ENCODE measurements at places on chromosomes 5 and 9. TPM values are rescaled to one million over a fixed set of nuclear protein-coding genes. Genes with fewer than 3 reads are reported as not detected.

- no peaks in the 10 kb centered on the region for H3K36me3 ChIP-seq
- H3K4me1 ChIP-seq, result no peaks in the 10 kb centered on the region
- no peak overlapping the region for H3K4me3 ChIP-seq
Observed at GRCh38 chr5:122638581-122638980, 136.3 kb upstream of the SNX2 start.

- peaks cover 18% of the 10 kb centered on the region for H3K4me1 ChIP-seq
- peaks cover 7% of the 10 kb centered on the region for H3K36me3 ChIP-seq
- H3K27ac ChIP-seq, result peak overlapping the region; percentile 84
- H3K4me3 ChIP-seq, result peak overlapping the region; percentile 91
Observed at GRCh38 chr9:127716412-127716811, 533 bp downstream of the TTC16 start.

Gene SLC6A7
- not detected for total RNA-seq

Gene CBY3
- total RNA-seq, result not detected

Gene SMIM33
- total RNA-seq, result not detected

Gene RGS7BP
- total RNA-seq, result 1.6 TPM

DNA sequence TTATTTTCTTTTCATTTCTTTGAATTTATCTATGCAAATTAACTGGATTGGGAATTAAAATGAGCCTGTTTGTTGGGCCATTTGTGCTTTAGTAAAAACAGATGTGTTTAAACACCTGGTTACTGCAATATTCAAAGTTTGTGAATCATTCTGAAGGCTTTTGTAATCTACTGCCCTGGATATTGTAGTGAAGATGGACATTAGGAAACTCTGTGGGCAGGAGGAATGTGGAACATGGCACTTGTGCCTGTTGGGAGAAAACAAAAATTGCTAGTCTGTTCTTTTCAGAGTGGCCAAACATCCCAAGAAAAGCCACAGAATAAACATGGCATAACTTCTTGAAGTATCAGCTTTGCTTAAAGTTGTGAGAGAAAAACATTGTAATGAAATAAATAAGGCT is 40.8 kb downstream of the CHSY3 start:
- H3K4me1 ChIP-seq, result no peaks in the 10 kb centered on the region
- no peak overlapping the region for H3K4me3 ChIP-seq
- DNase-seq, result no peak
- H3K27me3 ChIP-seq, result no peaks in the 10 kb centered on the region
- H3K36me3 ChIP-seq, result no peaks in the 10 kb centered on the region
- H3K27ac ChIP-seq, result no peak overlapping the region

Gene MOB3B
- 22.7 TPM for total RNA-seq

GRCh38 chr9:93636667-93637066 is 60.3 kb downstream of the PHF2 start:
- peaks cover 60% of the 10 kb centered on the region for H3K36me3 ChIP-seq
- H3K27me3 ChIP-seq, result no peaks in the 10 kb centered on the region
- no peak overlapping the region for H3K27ac ChIP-seq
- DNase-seq, result no peak
- no peaks in the 10 kb centered on the region for H3K4me1 ChIP-seq

DNA sequence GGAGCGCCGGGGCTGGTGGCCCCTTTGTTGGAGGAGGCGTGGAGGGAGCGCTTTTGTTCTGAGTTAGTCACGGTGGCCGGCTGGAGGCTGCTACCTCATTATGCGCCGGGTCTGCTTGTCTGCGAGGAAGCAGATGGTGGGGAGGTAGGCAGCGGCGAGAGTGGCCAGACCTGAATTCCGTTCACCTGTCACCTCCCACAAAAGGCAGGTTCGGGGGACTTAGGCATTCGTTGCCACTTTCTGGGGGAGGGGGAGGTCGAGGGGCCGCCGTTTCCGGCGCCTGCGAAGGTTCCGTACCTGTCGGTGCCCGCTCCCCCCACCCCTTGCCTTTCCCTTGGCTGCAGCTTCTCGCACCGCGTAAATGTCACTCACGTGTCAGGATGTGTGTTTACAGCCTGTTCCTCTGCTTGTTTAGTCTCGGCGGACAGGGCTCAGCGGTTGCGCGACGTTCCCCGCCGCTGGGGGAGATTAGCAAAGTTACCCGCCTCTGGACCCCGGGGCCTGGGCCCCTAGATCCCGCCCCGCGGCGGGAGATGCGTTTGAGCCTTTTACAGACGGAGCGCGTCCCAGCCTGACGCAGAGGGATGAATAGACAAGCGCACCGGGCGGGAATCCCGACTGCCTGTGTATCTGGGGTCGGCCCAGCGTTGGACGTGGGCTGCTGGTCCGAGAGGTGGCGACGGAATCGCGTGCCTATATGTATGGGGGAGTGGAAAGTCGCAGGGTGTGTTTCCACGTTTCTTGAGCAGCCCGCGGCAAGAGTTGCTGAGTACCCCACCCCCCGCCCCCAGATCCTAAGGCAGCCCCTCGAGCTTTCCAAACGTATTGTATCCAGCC is 2.7 kb upstream of the LHX2 start:
- H3K4me1 ChIP-seq, result peaks cover 40% of the 10 kb centered on the region
- no peak overlapping the region for H3K4me3 ChIP-seq
- no peak for DNase-seq
- no peaks in the 10 kb centered on the region for H3K36me3 ChIP-seq
- no peak overlapping the region for H3K27ac ChIP-seq

DNA sequence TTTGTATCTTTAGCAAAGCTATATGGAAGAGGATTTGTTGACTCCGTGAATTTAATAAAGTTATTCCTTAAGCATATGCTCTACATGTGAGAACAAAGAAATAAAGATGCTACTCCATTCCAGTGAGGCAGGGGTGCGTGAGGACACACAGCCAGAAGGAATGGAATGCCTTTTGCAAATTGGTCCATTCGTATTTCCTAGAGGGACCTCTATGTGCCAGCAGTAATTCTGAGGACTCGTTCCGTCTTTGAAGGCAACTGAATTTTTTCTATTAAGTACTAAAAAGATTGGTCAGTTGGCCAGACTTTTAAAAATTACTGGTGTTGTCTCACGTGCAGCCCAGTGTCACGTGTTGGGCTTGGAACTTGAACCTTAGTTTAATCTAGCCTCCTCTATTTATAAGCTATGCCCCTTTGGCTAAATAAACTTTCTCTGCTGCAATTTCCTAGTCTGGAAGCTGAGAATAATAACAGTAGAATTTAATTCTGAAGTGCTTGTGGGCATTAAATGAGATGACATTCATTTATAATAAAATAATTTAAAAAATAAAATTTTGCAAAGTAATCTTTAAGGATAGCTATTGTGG is 13.9 kb downstream of the RAI14 start:
- no peaks in the 10 kb centered on the region for H3K27me3 ChIP-seq
- H3K4me3 ChIP-seq, result no peak overlapping the region
- H3K36me3 ChIP-seq, result peaks cover 9% of the 10 kb centered on the region
- no peak overlapping the region for H3K27ac ChIP-seq
- peaks cover 17% of the 10 kb centered on the region for H3K4me1 ChIP-seq

DNA sequence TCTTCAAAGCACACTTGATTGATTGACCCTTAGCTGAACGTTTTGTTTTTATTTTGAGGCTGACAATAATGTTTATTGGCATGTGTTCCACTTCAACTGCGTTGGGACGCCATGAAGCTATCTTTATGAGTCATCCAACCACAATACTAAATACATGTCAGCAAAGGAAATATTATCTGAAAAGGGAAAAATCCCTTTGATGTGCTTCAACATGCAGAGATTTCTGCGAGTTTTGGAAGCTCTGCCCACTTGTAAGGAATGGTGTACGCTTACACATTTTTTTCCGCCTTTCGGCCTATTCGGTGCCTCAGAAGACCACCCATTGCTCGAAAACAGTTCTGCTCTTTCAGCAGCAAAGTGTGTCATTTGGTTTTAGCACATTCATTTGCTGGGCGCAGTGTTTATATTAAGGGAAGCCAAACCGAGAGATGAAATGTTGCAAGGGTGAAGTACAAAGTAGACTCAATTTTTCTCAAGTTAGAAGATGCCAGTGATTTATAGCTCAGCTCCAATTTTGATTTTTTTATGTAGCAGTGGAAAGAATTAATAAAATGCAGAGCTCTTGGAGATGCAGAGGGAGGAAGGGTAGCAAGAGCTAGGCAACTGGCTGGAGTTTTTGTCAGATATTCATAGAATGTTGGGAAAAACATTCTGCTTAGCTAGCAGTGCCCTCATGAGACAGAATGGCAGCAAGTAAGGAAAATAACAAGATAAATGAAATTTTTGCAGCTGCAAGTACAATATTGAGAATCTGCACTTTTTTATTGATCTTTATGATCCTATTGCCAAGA is 68.9 kb downstream of the PRDM6 start:
- no peak overlapping the region for H3K27ac ChIP-seq
- H3K4me3 ChIP-seq, result no peak overlapping the region
- no peaks in the 10 kb centered on the region for H3K27me3 ChIP-seq
- no peaks in the 10 kb centered on the region for H3K36me3 ChIP-seq

DNA sequence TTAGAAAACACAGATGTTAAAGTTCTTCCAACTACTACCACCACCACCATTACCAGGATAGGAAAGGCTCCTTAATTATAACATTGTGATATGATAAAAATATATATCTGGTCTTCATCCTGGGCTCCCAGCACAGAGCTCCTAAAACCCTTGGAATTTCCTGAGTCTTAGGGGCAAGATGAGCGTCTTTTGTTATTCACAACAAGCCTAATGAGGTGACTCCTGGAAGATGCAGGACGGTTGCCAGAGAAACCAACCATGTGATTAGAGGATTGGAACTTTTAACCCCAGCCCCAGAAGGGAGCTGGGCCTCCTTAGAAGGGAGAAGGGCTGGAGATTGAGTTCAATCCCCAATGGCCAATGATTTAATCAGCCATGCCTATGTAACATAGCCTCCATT is 148.0 kb upstream of the ADRA1B start:
- no peak for DNase-seq
- H3K27me3 ChIP-seq, result no peaks in the 10 kb centered on the region
- H3K4me3 ChIP-seq, result no peak overlapping the region

DNA sequence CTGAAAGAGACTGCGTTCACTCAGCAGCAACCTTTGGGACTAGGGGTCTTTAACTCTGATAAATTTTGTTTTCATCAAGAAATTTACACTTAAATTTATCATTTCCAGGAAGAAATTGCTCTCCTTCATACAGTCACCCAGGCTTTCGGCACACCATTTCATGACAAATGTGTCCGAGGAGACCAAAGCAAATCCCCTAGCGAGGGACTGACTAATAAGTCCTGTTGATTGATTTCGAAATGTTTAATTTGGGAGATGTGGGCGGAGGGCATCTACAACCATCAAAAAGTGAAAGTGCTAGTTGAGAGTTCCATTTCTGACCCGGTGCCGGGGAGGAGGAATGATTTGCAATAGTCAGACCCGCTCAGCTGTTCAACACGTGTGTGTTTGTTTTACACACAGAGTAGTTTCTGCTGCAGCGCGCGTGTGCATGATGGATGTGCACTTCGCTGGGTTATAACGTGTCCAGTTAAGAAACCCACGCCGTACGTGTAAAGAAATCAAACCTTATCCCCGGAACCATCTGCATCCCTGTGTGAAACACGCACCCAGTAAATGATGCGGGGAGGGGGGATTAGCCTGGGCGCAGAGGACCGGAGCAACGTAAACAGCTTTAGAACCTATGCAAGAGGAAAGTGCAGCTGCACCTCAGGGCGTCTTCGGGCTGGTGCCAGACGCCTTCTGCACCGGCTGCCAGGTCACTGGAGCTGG is 845 bp upstream of the NR4A3 start:
- H3K36me3 ChIP-seq, result no peaks in the 10 kb centered on the region
- peaks cover 53% of the 10 kb centered on the region for H3K4me1 ChIP-seq
- DNase-seq, result peak; percentile 65
- H3K4me3 ChIP-seq, result peak overlapping the region; percentile 84
- H3K27me3 ChIP-seq, result peaks cover 21% of the 10 kb centered on the region

DNA sequence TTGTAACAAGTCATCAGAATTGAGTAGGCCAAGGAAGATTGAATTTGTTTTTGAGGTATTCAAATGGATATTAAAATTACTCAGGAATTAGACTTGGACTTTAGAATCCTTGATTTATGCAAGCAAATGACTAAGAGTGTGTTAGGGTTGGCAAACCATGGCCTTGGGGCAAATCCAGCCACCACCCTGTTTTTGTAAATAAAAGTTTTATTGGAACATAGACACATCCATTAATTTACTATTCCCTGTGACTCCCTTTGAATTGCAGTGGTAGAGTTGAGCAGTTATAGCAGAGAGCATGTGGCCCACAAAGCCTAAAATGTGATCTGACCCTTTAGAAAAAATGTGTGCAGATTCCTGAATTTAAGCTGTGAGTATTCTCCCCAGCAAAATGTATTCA is 115.6 kb downstream of the WDR70 start:
- no peak overlapping the region for H3K27ac ChIP-seq
- H3K4me1 ChIP-seq, result no peaks in the 10 kb centered on the region
- no peaks in the 10 kb centered on the region for H3K36me3 ChIP-seq
- no peaks in the 10 kb centered on the region for H3K27me3 ChIP-seq
- DNase-seq, result no peak

DNA sequence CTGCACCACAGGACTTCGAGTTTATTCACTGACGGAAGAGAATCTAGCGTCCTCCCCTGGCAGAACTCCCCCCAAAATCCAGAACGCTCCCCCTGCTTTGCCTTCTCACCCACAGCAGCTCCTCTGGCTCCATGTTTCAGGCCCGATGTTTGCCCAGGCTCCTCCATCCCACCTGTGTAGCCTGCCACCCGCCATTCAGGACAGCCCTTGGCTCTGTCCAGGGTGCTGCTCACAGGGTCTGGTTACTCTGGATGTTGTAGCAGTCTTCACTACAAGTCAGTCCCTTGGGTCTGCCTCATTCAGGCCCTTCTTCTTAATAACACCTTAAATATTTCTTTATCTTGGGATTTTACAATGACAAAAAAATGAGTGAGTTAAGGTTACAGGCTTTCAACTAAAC is 41.3 kb upstream of the SV2C start:
- no peak overlapping the region for H3K27ac ChIP-seq
- H3K27me3 ChIP-seq, result no peaks in the 10 kb centered on the region
- H3K36me3 ChIP-seq, result no peaks in the 10 kb centered on the region
- H3K4me3 ChIP-seq, result no peak overlapping the region

DNA sequence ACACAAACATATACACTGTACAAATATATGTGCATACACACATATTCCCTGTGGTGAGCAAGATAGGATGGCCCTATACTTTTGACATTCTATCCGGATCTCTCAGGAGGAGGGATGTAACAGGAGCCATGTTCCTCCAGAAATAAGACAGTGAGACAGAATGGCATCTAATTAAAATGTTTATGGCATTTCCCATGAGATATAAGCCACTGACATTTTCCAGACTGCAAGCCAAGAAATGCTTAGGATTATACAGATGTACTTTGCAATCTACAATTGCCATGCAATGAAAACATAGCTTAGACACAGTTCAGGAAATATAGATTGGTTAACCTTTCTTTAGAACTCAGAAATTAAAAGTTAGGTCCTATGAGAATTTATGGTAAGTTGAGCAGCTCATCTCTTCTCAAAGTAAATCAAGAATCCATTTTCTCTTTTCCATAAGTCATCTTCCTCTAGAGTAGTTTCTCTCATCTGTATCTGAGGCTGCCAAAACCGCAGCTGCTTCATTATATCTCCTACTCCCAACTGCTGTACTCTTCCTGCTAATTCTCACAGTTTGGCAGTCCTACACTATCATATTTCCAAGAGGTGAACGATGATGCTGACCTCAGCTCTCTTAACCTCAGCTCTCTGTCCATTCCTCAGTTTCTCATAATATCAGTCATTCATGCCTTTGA is 1719.1 kb downstream of the MAT2B start:
- H3K4me1 ChIP-seq, result no peaks in the 10 kb centered on the region
- no peak overlapping the region for H3K27ac ChIP-seq
- DNase-seq, result no peak
- H3K4me3 ChIP-seq, result no peak overlapping the region

Gene FAM174A
- 20.5 TPM for total RNA-seq
